ENCODE measurements at places on chromosomes 16 and 17. TPM values are rescaled to one million over a fixed set of nuclear protein-coding genes. Genes with fewer than 3 reads are reported as not detected.

The TBC1D16 gene
- total RNA-seq = 49.1 TPM

The MAP1LC3B gene
- total RNA-seq = 74.7 TPM

The CRHR1 gene
- not detected for total RNA-seq

The TNFSF13 gene
- total RNA-seq = 0.74 TPM

The KRTAP9-8 gene
- total RNA-seq = not detected

DNA sequence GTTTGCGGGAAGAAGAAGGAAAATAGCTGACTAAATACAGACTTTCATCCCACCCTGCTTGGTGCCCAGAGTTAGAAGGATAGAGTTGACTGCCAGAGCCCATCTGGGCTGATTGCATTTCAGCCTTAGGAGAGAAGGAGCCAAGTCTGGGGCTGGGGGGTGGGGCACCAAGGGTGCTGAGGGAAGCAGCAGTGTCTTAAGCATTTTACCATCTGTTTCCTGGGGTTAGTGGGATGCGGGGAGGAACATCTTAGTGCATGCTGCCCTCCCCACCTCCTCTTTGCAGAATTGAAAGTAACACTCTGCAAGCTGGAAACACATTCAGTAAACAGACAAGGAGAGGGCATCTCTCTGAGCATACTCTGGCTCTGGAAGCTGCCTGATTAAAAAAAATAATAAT is 1.5 kb upstream of the ARL5C start:
- H3K4me1 ChIP-seq = no peaks in the 10 kb centered on the region
- no peak overlapping the region for H3K27ac ChIP-seq

DNA sequence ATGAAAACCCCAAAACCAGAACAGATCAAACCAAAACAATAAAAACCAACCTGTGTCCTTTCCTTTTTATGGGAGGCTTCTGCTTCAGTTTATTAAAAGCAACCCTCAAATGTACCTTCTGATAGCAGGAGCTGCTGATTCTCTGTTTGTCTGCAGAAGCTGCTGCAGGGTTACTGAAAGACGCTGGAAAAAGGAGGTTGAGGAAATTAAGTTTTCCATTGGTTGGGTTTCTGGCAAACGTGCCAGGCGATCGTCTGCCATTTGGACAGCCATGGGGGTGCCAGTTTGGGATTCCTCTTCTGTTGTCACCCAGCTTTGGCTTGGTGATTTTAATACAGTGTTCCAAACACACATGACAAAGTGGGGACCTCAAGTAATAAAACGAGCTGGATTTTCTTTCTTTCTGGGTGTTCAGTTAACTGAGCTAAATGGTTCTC is 185.4 kb upstream of the ZFHX3 start:
- peaks cover 14% of the 10 kb centered on the region for H3K4me1 ChIP-seq
- peak overlapping the region; percentile 24 for H3K4me3 ChIP-seq
- no peaks in the 10 kb centered on the region for H3K36me3 ChIP-seq
- no peak for DNase-seq
- H3K27ac ChIP-seq = no peak overlapping the region

DNA sequence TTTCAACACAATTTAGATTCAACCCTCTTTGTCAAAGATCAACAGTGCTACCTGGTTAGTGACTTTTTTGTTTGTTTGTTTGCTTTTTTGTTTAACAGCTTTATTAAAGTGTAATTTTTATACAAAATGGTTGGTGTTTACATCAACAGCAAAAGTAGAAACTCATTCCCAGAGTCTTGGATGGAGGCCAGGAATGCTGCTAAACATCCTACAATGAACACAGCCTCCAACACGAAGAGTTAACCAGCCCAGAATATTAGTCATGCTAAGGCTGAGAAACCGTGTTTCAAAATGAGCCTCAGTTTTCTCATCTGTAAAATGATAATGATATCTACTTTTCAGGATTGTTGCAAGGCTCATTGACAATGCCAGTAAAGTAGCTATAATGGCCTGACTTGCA is 211.0 kb upstream of the MAF start:
- no peaks in the 10 kb centered on the region for H3K36me3 ChIP-seq
- no peak overlapping the region for H3K27ac ChIP-seq
- no peaks in the 10 kb centered on the region for H3K4me1 ChIP-seq
- no peak for DNase-seq

GRCh38 chr16:57516176-57516725 is 20.1 kb downstream of the CCDC102A start:
- DNase-seq = no peak
- H3K27ac ChIP-seq = no peak overlapping the region
- H3K36me3 ChIP-seq = no peaks in the 10 kb centered on the region
- H3K27me3 ChIP-seq = no peaks in the 10 kb centered on the region

- H3K4me3 ChIP-seq = no peak overlapping the region
- no peaks in the 10 kb centered on the region for H3K36me3 ChIP-seq
- H3K27me3 ChIP-seq = peaks cover 4% of the 10 kb centered on the region
These were observed 29.7 kb upstream of the PEMT start for GRCh38 chr17:17621254-17621653.

DNA sequence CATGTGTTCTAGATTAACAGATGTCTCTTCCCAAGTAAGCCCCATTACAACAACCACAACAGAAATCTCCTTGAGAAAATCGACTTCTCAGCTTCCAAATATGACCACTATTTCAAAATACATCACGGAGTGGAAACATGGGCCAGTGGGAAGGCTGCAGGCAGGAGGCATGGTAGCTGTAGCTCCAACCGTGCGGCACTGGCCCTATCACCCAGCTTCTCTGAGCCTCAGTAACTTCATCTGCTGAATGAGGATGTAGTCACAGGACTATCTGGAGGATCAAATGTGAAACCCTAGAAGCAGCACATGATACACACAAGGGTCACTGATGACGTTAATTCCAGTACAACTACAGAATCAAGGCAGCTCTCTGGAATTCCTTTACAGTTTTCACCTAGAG is 112.2 kb downstream of the VPS53 start:
- DNase-seq = no peak
- H3K4me1 ChIP-seq = peaks cover 16% of the 10 kb centered on the region
- H3K27ac ChIP-seq = no peak overlapping the region
- H3K4me3 ChIP-seq = no peak overlapping the region
- H3K36me3 ChIP-seq = peaks cover 6% of the 10 kb centered on the region

- H3K27me3 ChIP-seq = no peaks in the 10 kb centered on the region
- DNase-seq = no peak
- no peak overlapping the region for H3K27ac ChIP-seq
- no peaks in the 10 kb centered on the region for H3K4me1 ChIP-seq
These were observed 148.7 kb upstream of the NOL11 start for GRCh38 chr17:67569015-67569451.

GRCh38 chr17:78397681-78398101 is 19.2 kb downstream of the PGS1 start:
- H3K4me3 ChIP-seq = no peak overlapping the region
- H3K27ac ChIP-seq = no peak overlapping the region
- DNase-seq = no peak
- no peaks in the 10 kb centered on the region for H3K4me1 ChIP-seq

GRCh38 chr17:45334701-45335677 is 18.2 kb upstream of the MAP3K14 start:
- no peak for DNase-seq
- H3K27me3 ChIP-seq = no peaks in the 10 kb centered on the region
- H3K4me1 ChIP-seq = no peaks in the 10 kb centered on the region
- no peak overlapping the region for H3K27ac ChIP-seq
- no peaks in the 10 kb centered on the region for H3K36me3 ChIP-seq
- H3K4me3 ChIP-seq = no peak overlapping the region

DNA sequence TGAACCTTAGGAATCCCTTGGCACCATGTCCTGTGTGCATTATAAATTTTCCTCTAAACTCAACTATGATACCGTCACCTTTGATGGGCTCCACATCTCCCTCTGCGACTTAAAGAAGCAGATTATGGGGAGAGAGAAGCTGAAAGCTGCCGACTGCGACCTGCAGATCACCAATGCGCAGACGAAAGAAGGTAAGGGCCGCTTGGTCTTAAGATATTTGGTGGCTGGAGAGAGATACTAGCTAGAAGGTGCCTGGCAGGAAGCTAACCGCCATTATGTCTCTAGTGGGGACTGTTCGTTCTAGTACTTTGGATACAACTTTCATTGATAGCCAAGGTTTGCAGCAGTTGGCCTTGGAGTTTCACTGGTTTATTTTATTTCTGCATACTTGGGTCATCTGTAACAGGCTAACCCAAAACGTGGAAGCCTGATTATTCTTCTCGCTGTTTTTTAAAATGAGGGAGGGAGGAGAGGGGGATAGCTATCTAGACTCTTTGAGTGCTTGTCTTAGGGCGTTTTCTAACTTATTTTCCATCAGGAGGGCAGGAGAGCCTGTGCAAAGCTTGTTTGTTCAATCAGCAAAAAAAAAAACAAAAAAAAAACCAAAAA is 1.3 kb downstream of the RBBP6 start:
- peak overlapping the region; percentile 100 for H3K27ac ChIP-seq
- DNase-seq = peak; percentile 27

DNA sequence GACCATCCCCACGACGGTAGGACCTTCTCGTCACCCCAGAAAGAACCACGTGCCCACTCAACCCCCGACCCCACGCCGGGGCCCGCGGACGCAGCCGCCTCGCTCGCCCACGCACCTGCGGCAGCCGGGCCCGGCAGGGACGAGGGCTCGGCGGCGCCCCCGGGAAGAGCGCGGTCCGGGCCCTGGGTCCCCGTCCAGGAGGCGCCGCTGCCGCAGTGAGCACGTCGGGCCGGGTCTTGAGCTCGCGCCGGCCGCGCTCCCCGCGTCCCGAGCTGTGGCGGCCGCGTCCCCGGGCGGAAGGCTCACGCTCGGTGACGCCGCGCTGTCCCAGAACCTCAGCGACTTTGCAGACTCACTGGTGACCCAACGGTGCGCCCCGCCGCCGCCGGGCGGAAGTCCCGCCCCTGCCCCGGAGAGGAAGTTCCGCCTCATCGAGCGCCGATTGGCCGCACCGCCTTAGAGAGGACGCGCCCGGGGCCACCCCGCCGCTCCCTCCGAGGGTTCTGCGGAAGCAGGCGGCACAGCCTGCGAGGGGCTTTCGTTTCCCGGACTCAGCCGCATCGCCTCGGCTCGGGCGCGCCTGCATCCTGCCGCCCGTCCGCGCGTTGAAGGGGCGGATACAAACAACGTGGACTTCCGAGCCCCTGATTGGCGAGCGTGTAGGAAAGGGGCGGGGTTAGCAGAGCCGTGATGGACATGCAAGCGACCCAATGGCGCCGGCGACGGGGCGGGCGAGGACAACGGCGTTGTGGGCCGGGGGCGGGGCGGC is 793 bp upstream of the RAB40C start:
- no peaks in the 10 kb centered on the region for H3K27me3 ChIP-seq
- peaks cover 32% of the 10 kb centered on the region for H3K4me1 ChIP-seq
- peak overlapping the region; percentile 99 for H3K27ac ChIP-seq
- H3K36me3 ChIP-seq = no peaks in the 10 kb centered on the region
- H3K4me3 ChIP-seq = peak overlapping the region; percentile 94

DNA sequence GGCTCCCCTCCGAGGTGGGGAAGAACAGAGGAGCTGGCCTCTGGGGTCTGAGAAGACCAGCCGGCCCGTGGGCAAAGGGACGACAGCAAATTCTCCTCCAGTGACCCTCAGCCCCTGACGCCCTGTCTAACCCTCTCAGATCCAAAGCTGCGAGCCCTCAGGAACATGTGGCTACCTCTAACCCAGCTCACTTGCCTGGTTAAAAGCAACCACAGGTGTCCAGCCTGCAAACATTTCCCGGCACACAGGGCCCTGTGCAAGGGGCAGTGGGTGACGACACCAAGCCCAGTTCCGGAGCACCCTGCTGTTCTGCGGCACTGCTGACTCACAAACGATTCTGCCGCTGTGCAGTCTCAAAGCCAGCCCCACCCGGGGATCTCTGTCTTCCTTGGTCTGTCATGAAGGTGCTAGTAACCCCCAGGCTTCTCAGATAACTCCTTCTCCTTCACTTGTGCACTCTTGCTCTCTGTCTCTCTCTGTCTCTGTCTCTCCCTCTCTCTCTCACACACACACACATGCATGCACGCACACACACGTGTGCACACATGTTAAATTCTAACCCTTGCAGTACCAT is 23.0 kb downstream of the WNT3 start:
- H3K36me3 ChIP-seq = no peaks in the 10 kb centered on the region
- H3K27ac ChIP-seq = no peak overlapping the region
- H3K27me3 ChIP-seq = no peaks in the 10 kb centered on the region

DNA sequence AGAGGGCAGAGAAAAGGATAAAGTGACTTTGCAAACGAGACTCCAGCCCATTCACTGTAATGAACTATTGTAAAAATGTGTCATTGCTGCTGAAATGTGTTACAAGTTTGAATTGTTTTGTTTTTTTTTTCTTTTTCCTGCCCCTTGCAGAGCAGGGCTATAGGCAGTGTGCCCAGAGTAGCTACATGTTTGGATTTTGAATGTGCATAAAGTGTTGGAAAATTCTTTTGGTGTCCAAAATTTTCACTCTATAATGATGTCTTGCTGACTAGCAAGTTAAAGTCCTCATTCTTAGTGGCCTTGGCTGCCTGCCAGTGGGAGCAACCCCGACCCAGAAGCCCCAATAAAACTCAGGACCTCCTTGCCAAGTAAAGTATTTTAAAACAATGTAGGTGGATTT is 66.5 kb downstream of the IGF2BP1 start:
- H3K27ac ChIP-seq = no peak overlapping the region
- no peaks in the 10 kb centered on the region for H3K4me1 ChIP-seq
- no peak for DNase-seq
- no peak overlapping the region for H3K4me3 ChIP-seq
- no peaks in the 10 kb centered on the region for H3K27me3 ChIP-seq

- peaks cover 4% of the 10 kb centered on the region for H3K36me3 ChIP-seq
- no peak overlapping the region for H3K27ac ChIP-seq
- no peak overlapping the region for H3K4me3 ChIP-seq
- no peak for DNase-seq
- no peaks in the 10 kb centered on the region for H3K4me1 ChIP-seq
These were observed 27.8 kb upstream of the NAT9 start for GRCh38 chr17:74803971-74804370.
